ENCODE measurements at places on chromosomes 3 and 15.

GRCh38 chr3:188854772-188855149, 317.0 kb upstream of the TPRG1 start:
- no peak for DNase-seq

DNA sequence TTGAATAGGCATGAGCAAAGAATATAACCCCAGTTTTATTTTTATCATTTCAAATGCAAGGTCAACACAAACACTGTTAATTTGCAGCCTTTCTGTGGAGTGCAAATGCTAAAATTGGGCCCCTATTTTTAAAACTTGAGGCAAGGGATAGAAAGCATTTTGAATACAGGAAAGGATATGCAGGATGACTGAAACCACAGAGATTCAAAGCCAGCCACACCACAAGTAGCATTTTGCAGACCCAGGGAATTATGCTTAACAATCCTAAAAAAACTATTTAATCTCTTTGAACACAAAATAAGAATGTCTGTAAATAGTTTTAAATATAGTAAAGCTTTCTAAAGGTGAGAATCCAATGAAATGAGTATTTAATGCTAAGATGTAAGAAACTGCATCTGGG, 62.9 kb upstream of the TRPC1 start:
- no peak for DNase-seq

GRCh38 chr3:105473521-105474223, 107.0 kb downstream of the ALCAM start:
- DNase-seq = peak; percentile 29

DNA sequence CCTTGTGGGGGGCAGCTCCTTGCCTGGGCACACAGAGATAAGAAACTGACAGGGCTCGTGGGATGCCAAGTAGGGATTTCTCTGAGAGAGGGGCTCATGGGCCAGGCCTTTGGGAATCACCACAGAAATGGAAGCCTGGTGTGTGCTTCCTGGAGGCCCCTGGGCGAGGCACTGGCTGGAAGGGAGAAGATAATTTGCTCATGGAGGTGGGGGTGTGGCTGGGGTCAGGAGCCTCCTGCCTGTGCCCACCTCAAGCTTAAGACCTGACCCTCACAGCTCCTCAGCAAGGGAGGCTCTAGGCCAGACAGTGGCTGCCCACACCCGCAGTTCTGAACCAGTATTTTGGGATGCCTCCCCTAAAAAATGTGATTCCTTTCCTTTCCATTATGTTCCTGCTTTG, 16.9 kb upstream of the CPNE9 start:
- no peak for DNase-seq

Measured in midbrain (tissue), 1 donor.